ENCODE measurements at places on chromosomes 7 and 10.
A peak's percentile ranks its signal among the peaks of the same experiment; 100 is the strongest.

DNA sequence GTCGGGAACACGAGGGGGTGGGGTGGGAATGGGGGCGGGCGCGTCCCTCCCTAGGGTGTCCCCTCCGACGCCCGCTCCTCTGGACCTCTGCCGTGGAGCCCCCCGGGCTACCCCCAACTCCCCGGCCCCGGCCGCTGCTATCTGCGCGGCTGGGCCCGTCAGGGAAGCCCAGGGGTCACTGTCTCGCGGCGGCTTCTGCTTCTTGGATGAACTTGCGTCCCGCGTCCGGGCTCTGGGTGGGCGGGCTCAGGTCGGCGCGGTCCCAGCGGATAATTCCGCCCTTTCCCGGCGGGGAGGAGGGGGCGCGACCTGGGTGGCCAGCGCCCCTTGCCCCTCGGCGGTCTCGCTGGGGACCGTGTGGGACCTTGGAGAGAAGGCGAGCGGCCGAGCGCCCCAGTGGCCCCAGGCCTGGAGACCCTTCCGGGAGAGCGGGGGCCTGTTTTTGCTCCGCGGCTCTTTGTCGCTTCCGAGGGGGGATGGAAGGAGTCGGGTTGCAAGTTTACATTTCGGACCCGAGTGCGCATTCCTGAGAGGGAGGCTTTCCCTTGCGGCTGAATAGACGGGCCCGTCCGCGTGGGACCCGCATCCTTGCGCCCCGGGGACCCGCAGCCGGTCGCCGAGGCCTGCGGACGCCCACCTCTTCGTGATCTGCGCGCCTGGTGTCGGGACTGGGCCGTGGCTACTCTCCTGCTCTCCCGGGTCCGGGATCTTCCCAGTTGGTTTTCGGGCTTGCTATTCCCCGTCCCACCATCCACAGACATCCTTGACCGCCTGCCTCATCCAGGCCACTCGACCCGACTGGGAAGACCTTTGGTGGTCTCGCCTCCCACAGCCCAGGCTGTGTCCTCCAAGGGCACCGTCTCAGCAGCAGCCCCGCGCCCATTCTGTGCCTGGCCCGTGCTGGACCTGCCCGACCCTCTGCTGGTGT, 812 bp downstream of the DOCK1 start:
- DNase-seq = no peak

DNA sequence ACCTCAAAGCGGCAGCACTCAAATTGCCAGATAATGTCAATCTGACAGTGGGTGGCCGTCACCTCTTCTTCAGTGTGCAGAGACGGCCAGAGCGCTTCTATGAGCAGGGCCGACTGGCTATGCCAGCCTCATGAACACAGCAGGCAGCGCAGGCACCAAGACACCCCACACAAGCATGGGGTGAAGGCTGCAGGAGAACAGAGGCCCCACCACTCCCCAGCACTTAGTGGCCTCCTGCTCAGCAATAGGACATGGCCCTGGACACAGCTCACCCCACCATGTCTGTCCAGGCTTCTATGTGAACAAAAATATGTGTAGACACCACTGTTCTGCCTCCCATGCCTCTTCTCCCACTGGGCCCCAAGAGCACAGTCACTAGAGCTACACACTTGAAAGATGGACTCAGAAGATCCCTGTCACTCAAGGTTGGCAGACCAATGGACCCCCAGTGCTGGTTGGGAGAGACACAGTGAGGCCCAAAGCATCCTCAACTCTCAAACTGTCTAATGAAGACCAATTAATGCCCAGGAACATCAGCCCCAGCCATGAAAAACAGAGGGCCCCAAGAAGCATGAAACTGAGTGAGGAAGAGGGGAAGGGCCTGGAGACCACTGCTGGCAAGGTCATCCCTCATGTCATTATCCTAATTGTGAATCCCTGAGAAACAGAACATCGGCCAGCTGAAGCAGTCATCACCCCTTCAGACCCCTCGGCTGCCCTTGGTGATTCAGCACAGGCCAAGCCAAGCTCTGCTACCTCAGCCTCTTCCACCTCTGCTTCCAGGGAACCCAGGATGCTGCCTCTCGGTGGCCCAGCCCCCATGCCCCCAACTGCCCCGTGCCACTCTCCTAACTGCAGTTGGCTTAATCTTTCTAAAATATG, 77.7 kb downstream of the GRID1 start:
- no peak for DNase-seq

DNA sequence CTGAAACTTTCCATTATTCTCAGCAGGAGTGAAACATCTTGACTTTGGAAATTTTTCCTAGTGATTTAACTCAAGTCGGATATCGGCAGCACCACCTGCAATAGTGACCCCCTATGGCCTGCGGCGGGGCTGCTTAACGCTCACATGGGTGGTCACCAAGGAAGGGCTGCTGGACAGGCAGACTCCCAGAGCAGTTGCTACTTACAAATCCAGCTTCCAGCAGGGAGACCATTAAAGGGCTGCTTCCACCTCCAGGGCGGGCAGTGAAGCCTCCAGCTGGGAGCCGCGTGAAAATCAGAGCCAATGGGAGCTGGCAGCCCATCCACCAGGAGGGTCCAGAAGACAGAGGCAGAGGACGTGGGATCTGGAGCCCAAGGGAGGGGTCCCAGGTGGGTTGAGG, 122.5 kb downstream of the MGMT start:
- no peak for DNase-seq

- peak; percentile 42 for DNase-seq
Observed at GRCh38 chr10:71431239-71432100, 34.8 kb downstream of the CDH23 start.

DNA sequence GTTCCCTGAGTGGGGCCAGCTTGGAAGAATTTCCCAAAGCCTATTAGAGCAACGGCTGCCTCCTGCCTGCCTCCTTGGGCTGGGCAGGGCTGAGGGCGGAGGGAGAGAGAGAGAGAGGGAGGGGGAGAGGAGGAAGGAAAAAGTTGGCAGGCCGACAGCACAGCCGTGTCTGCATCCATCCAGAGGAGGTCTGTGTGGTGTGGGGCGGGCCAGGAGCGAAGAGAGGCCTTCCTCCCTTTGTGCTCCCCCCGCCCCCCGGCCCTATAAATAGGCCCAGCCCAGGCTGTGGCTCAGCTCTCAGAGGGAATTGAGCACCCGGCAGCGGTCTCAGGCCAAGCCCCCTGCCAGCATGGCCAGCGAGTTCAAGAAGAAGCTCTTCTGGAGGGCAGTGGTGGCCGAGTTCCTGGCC, at the start of gene AQP1:
TSS of gene AQP1 (plus strand) at position 293 of the 409 bp plus-strand sequence. CDS start at position 350, 57 bp downstream.
- DNase-seq = peak; percentile 21

GRCh38 chr7:435630-436366, 83.8 kb downstream of the PDGFA start:
- no peak for DNase-seq
